ENCODE measurements at places on chromosomes 1 and 21. TPM values are rescaled to one million over a fixed set of nuclear protein-coding genes. Genes with fewer than 3 reads are reported as not detected.

DNA sequence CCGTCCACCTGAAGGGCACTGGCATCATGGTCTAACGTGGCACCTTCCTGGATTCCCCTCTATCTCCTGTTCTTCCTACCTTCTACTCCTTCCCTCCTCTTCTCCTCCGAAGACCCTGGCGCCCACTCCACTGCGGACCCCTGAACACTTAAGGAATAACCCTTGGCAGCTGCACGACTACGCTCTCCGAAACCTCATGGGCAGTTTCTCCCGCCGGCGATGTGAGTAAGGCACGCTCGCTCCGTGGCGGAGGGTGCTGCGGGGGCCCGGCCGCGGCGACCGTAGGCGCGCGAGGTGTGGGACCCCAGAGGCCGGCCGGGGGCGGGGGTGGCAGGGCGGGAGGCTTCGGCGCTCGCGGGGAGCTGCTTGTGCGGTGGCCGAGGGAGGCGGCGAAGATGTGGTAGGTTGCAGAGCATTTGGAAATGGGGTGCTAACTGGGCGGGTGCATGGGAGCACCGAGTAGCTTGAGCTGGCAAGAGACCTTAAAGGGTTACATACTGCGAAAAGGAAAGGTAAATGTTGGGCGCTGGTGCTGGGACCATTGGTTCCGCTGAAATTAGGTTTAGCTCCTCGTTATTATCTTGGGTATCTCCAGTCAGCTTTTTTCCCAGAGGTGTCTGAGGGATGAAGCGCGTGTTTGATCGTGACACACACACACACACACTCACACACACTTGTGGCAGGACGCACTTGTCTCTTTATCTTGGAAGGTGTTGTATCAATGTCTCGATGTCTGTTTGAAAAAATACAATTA is 876 bp downstream of the LRRC7 start:
- peak overlapping the region; percentile 50 for H3K4me3 ChIP-seq
- DNase-seq, result no peak
- H3K36me3 ChIP-seq, result no peaks in the 10 kb centered on the region

The CD52 gene
- not detected for total RNA-seq

GRCh38 chr1:172700556-172700955 is 41.7 kb downstream of the FASLG start:
- no peak for DNase-seq
- H3K27ac ChIP-seq, result no peak overlapping the region
- H3K27me3 ChIP-seq, result no peaks in the 10 kb centered on the region
- H3K4me1 ChIP-seq, result peaks cover 8% of the 10 kb centered on the region

The DDAH1 gene
- 26.3 TPM for total RNA-seq

- H3K27me3 ChIP-seq, result no peaks in the 10 kb centered on the region
- H3K36me3 ChIP-seq, result no peaks in the 10 kb centered on the region
- no peak overlapping the region for H3K27ac ChIP-seq
- no peak for DNase-seq
These were observed 77.4 kb downstream of the EIF4G3 start for GRCh38 chr1:21099034-21099868.

DNA sequence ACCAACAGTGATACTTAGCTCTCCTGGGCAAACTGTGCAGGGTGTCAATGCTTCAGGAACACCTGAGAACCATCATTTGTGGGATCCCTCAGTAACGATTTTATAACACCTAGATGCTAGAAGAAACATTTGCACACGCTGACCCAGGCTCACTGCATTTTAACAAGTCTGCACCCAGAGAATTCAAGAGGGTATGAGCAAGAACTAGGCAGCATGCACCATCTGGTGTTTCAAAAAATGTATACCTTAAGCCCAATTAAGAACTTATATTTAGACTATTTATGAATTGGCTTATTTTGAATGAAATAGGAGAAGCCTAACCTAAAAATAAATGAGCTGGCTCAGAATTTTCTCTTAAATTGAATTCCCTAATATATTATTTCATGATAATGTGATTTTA is 400.5 kb downstream of the GPATCH2 start:
- no peaks in the 10 kb centered on the region for H3K27me3 ChIP-seq
- H3K4me3 ChIP-seq, result no peak overlapping the region
- no peaks in the 10 kb centered on the region for H3K4me1 ChIP-seq
- no peaks in the 10 kb centered on the region for H3K36me3 ChIP-seq
- no peak overlapping the region for H3K27ac ChIP-seq
- DNase-seq, result no peak

DNA sequence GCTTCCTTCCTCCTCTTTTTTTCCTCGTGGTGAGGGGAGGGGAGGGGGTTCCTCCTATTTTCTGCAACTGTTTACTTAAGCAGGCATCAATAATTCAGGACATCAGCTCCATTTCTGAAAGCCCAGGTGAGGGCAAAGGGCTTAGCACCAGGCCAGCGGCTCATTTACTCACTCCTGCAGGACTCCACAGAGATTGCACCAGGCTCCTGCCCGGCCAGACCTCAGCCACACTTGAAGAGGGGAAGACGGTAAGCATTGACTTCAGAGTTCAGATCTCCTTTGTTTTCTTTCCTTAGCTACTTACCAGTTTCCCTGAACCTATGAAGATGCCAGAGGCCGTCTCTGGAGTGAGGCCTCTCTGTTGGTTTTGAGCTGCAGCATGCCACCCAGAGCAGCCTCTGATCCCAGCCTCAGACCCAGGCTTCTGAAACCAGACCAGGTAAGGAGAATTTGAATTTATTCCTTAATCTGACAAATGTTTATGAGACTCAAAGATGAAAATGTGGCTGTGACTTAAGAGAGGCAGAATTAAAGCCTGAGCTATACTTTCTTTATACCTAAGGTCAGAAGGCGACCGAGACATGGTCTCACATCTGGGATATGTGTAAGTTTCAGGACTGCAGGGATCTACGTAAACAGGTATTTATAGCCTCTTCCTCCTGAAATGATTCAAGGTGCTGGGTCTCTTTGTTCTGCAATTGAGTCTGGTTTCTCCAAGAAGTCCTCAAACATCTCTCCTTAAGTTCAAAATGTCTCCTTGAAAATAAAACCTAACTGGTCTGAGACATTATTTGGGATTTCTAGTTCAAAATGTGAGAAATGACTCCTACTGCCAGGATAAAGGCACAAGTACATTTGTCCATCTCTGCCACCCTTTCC is 272.5 kb upstream of the RUNX1 start:
- no peak for DNase-seq
- H3K36me3 ChIP-seq, result no peaks in the 10 kb centered on the region
- H3K4me1 ChIP-seq, result peaks cover 35% of the 10 kb centered on the region
- no peak overlapping the region for H3K4me3 ChIP-seq

The RHCE gene
- total RNA-seq, result 0.83 TPM

The FLG2 gene
- total RNA-seq, result not detected

DNA sequence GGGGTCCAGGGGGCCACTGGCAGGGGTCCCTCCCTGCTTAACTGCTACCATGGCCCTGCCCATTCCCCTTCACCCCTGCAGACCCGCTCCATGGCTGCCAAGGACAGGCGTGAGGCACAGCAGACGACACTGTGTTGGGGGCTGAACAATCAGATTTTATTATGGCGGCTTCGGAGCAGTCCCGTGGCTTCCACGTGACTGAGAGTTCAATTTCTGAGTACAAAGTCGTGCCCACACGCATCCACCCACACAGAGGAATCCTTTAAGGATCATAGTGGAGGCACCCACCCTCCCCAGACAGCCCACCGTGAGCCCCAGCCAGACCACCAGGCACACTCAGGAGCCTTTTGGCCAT is 1.5 kb downstream of the HES5 start:
- no peak for DNase-seq
- H3K36me3 ChIP-seq, result no peaks in the 10 kb centered on the region
- no peak overlapping the region for H3K4me3 ChIP-seq
- peaks cover 53% of the 10 kb centered on the region for H3K27me3 ChIP-seq

DNA sequence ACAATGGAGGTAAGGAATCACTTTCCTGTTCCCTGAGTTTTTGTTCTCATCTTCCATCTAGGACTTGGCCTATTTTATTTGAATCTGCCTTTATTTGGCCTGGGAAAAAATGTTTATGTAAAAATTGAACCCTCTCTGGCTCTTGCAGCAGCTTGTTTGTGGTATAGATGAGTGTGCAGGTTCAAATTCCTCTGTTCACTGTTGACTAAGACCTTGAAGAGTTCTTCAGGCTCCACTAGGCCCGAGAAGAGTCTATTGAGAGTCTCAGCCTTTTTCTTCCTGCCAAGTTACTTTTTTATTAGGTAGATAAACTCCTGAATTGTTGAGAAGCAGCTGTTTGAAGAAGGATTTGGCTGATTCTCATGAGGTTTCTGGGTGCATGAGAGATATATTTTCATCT is 248.8 kb upstream of the ADGRL2 start:
- H3K4me3 ChIP-seq, result no peak overlapping the region
- no peak overlapping the region for H3K27ac ChIP-seq
- no peaks in the 10 kb centered on the region for H3K4me1 ChIP-seq
- no peaks in the 10 kb centered on the region for H3K27me3 ChIP-seq
- H3K36me3 ChIP-seq, result no peaks in the 10 kb centered on the region
- no peak for DNase-seq

DNA sequence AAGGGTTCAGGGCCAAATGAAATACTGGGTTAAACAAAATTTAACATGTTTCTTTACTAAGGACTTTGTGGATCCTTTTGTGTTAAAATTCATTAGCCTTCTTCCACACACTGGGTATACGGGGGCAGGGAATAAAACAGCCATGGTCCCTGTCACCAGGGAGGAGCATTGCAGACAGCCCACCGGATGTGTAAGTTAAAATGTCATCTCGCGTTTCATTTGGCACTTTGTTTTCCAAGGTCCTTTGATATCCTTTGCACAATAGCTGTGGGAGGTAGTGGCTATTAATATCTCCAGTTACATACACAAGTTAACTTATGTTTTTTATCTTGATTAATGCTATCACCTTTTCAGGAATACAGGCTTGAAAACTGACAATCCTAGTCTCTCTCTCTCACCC is 172.7 kb downstream of the BARHL2 start:
- no peaks in the 10 kb centered on the region for H3K36me3 ChIP-seq
- no peak overlapping the region for H3K4me3 ChIP-seq

The GUCA2A gene
- total RNA-seq, result not detected

DNA sequence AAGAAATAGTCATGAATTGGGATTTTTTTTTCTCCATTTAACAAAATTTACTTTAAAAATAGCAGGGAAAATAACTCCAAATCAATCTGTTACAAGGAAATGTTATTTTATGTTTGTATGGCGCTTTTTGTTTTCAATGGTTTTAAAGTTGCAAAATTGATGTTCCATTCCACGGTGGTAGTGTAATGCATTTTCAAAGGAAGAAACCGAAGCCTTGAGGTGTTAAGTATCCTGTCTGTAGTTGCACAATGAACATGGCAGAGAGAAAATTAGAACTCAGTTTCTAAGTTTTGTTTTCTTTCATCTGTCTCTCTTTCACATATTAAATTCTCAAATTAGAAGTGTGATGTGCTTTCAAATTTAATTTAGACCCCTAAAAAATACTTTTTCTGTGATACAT is 841.8 kb downstream of the USP25 start:
- no peaks in the 10 kb centered on the region for H3K27me3 ChIP-seq
- no peak for DNase-seq
- no peaks in the 10 kb centered on the region for H3K36me3 ChIP-seq
- peaks cover 20% of the 10 kb centered on the region for H3K4me1 ChIP-seq
- H3K27ac ChIP-seq, result peak overlapping the region; percentile 52

- no peak for DNase-seq
- H3K4me3 ChIP-seq, result no peak overlapping the region
- H3K36me3 ChIP-seq, result no peaks in the 10 kb centered on the region
- H3K27ac ChIP-seq, result no peak overlapping the region
- no peaks in the 10 kb centered on the region for H3K4me1 ChIP-seq
These were observed 652.5 kb downstream of the KIF26B start for GRCh38 chr1:245807306-245807705.

DNA sequence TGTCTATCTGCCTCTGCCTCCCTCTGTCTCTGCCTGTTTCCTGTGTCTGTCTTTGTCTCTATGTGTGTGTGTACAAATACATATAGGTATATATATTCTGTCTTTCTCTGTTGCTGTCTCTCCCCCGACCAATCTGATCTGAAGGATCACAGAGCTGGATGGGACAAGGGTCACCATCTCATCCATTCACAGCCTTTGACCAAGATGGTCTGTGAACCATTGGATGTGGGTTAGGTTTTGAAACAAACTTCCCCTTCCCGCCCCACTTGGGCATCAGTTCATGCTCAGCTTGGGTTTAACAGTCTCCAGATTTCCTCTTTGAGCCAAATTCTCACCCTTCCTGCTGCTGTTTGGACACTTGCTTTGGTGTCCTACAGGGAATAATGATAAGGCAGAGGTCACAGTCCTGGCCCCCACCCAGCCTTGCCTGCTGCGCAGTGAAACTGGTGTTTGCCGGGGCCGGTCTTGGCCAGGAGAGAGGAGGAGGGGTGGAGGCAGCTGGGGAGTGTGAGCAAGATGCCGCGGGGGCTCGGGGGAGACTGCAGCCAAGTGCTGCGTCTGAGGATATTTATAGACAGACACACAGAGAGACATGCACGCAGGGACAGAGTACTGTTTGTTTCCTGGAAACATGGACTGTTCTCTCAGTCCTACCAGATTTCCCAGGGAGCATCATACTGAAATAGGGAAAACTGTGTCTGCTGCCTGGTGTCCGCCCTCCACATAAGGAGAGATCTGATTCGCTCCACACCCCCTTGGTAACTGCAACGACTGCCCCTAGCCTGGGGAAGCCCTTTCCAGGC is 27.0 kb upstream of the BTG2 start:
- no peaks in the 10 kb centered on the region for H3K36me3 ChIP-seq
- no peak overlapping the region for H3K4me3 ChIP-seq
- H3K27ac ChIP-seq, result peak overlapping the region; percentile 98
- peak; percentile 99 for DNase-seq
- peaks cover 95% of the 10 kb centered on the region for H3K4me1 ChIP-seq
- H3K27me3 ChIP-seq, result no peaks in the 10 kb centered on the region

The MROH7 gene
- total RNA-seq, result 23.0 TPM

The OR2L8 gene
- not detected for total RNA-seq

DNA sequence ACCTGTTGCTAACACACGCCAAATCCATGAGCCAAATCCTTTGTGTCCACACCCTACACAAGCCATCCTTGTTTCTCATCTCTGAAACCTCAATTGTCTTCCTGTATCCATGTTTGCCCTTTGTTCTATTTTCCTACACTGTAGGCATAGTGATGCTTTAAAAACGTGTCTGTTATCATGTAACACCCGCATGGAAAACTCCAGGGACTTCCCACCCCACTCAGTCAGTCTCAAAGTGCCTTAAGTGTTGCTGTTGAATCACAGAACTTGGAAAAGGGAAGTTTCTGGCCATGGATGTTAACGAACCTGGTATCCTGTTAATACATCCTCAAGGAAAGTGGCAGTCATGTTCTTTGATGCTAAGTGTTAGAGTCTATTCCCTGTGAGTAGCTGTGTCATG is 9.7 kb downstream of the OR2T11 start:
- H3K27ac ChIP-seq, result no peak overlapping the region
- no peaks in the 10 kb centered on the region for H3K4me1 ChIP-seq
- no peaks in the 10 kb centered on the region for H3K27me3 ChIP-seq
- H3K4me3 ChIP-seq, result no peak overlapping the region
- H3K36me3 ChIP-seq, result no peaks in the 10 kb centered on the region
- no peak for DNase-seq

GRCh38 chr1:101928829-101929228 is 67.9 kb downstream of the OLFM3 start:
- H3K36me3 ChIP-seq, result no peaks in the 10 kb centered on the region
- H3K4me1 ChIP-seq, result no peaks in the 10 kb centered on the region
- H3K4me3 ChIP-seq, result no peak overlapping the region

The PTAFR gene
- 4.5 TPM for total RNA-seq
